ENCODE measurements at places on chromosomes 11 and 22.
A peak's percentile ranks its signal among the peaks of the same experiment; 100 is the strongest.

- DNase-seq = no peak
These were observed 8.5 kb upstream of the DENND5A start for GRCh38 chr11:9273376-9274336.

GRCh38 chr22:17952273-17952801 is 72.0 kb downstream of the MICAL3 start:
- no peak for DNase-seq

GRCh38 chr11:102810950-102811660 is 13.1 kb upstream of the MMP1 start:
- no peak for DNase-seq

- no peak for DNase-seq
These were observed 18.8 kb upstream of the AMOTL1 start for GRCh38 chr11:94749369-94749768.

GRCh38 chr22:25765016-25765367 is 23.0 kb downstream of the MYO18B start:
- no peak for DNase-seq

DNA sequence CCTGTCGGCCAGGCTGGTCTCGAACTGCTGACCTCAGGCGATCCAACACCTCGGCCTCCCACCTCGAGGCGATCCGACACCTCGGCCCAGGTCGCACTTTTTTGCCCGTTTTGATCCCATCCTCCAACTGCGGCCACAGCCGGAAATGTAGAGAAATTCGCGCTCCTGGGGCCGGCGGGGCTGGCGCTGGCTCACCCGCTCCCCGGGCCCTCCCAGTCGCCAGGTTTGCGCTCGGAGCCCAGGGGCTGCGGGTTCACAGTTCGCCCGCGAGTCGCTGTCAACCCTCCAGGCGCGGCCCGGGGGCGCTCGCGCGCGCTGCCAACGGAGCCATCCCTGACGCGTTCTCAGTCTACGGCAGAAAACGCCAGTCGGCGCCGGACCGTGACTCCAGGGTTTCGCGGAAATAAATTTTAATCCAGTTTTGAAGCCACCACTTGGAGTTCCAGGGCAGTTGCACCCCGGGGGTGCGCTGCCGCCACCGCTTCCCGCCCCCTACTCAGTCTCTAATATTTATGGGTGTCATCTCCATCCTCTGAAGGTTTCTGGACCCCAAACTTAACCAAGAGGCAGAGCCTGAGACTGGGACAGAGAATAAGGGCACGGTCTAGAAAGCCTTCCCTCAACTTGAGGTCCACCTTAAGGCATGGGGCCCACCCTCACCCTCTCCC is 1.5 kb upstream of the KLHDC7B start:
- peak; percentile 42 for DNase-seq

GRCh38 chr11:18936002-18936673 is 3.1 kb downstream of the MRGPRX1 start:
- no peak for DNase-seq

GRCh38 chr11:57144075-57144474 is 37.7 kb upstream of the LRRC55 start:
- DNase-seq = no peak

- no peak for DNase-seq
These were observed 56.4 kb downstream of the SGSM3 start for GRCh38 chr22:40426594-40427333.

DNA sequence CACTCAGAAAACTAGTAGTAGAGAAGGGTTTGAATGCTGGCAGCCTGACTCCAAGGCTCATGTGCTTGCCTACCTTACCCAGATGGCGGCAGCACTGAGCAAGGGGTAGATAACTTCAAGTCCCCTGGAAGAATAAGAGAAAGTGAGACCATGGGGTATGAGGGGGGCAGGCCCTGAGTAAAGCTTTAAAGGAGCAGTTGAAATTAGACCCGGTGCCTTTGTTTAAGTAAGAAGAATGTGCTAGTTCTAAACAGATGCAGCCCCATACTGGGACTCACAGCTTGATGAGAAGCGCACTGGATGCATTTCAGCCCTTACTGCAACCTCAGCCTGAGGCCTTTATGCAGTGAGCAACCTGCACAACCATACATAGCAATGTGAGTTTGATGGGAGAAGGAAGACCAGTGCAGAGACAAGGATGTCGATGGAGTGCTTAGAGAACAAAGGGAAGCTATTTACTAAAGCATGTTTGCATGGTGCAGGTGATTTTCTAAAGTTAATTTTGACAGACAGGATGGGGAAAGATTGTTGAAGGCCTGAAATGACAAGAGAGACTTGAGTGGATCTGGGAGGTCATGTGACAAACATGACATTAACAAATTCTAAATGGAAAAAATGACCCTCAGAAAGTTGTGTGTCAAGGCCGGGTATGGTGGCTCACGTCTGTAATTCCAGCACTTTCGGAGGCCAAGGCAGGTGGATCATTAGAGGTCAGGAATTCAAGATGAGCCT is 27.1 kb upstream of the TMA7B start:
- DNase-seq = no peak

DNA sequence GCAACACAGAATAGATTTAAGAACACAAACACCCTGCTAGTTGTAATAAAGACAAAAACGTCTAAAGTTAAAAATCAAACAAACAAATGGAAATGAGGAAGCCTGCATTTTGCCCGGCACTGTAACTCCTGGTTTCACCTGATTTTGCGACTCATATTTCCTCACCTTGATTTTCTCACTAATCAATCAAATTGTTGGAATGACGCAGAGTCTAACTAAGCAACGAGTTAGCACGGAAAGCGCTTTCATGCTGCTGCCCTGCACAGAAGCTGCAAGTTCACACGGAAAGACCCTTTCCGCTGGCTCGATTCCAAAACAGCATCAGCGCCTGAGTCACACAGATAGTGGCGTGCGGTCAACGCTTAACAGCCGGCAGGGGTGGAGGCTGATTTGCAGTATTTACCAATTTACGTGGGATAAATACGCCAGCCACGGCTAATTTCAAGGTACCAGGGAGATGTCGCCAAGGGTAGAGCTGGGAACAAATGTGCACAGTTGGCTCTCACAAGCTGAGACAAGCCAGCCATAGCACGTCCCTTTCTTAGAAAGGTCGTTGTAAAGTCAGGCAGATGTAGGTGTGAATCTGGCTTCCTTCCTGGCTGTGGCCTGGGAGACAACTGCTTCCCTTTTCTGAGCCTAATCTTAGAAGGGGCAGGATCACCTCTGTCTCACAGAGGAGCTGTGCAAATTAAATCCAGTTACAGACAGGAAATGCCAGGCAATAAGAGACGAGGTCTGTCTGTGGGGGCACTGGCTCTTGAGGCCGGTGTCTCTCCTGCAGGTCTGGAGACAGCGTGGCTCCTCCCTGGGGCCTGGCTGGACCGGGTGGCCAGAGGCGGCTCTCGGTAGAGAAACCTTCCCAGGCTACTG is 76.9 kb upstream of the TTLL12 start:
- peak; percentile 56 for DNase-seq

DNA sequence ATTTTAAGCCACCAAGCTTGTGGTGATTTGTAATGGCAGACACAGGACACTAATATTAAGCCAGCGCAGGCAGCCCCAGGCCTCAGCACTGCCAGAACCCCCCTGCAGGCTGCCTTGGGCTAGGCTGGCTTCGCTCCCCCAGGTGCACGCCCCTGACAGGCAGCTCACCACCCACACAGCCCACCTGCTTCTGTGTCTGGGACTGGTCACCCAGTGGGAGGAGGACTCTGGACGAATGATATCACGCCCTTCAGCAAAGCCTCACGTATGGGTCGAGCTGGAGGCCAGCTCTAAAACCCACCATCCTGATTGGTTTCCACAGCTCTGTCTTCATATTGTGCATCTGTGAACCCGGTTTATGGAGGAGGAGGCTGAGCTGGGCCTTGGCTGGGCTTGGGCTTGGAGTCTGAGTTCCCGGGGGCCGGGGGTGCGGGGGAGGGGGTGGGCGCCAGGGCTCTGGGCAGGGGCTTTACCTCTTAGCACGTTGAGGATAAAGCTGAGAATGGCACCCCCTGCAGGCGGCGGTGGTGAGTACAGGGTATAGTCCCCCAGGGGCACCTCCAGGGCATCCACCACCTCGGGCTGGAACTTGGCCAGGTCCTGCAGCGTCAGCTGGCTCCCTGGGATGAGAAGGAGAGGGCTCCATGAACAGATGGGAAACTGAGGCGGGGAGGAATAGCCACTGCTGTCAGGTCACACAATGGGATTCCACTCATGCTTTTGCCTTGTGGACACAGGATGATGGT is 13.8 kb downstream of the GGT5 start:
- DNase-seq = no peak

DNA sequence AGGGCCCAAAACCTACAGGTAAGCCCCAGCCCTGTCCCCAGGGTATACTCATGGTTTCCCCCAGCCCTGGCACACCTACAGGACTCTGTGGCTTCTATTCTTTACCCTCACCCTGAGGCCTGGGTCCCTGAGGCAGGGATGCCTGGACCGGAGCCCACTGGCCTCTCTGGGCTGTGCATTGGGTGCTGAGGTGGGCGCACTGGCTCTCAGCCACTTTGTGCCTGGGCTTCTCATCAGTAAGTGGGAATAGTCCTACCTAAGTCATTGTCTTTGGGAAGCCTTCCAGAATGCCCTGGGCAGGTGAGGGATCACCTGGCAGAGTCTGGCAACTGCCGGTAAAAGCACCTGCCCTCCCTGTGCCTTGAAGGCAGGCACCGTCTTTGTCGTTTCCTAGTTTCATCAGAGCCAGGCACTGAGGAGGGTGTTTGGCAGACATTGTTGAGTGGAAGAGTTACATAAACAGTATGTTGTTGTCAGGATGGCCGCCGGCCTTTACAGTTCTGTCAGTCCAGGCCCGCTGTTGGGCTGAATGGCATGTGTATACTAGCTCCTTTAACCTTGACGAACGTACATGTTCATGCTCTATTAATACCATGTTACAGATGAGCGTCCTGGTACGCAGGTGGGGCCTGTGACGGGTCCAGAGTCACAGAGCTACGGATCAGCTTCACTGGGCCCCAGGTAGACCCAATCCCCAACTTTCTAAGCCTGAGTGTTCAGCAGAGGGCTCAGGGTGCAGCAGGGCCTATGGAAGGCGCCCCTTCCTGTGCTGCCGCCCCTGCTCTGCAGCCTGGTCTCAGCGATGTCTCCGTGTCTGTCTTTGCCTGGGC is 23.0 kb downstream of the SHANK3 start:
- DNase-seq = no peak

DNA sequence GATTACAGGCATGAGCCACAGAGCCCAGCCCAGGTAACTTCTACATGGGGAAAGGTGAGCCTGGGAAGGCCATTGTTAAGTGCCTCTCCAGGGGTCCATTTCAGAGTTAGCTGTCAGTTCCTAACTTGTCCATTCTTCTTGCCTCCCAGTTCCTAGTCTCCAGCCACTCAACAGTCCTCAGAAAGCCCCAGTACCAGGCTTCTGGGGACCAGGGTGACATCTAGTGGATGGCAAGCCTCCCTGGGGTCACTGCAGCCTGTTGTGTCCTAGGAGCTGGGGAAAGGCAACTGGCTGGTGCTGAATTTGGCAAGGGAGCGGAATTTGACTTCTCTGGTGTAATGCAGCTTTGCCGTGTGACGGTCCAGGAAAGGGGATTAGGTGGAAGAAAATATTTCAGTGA is 2.1 kb downstream of the LGALS12 start:
- DNase-seq = no peak

GRCh38 chr11:30171661-30172060 is 59.2 kb upstream of the FSHB start:
- DNase-seq = no peak

DNA sequence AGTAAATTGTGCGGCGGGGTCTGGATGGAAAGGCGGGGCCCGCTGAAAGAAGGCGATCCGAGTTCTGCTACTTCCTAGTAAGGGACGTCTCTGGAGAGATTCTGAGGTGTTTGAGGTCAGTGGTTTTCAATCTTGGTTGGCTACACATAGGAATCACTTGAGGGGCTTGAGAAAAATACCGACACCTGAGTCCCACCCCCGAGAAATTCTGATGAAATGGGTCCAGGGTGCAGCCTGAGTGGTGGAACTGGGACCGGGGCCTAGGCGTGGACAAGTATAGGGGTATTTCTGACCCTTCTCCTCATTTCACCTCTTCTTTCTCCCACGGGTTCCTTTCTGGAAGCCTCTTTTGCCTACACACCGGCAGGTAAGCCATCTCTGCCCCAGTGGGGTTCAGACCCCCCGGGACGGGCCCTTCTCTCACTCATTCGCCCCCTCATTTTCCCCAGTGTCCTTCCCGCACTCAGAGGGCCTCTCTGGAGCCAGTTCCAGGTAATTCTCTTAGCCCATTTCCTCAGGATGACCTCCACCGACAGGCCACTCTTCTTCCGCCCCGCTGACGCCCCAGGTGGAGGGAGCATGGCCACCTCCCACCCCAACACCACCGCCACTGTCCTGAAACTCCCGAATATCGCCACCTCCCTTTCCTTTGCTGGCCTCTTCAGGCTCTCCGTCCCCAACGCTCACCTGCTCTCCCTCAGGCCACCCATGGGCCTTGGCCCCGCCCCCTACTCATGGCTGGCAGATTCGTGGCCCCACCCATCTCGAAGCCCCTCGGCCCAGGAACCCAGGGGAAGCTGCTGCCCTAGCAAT is 11.8 kb downstream of the ROBO3 start:
- no peak for DNase-seq

DNA sequence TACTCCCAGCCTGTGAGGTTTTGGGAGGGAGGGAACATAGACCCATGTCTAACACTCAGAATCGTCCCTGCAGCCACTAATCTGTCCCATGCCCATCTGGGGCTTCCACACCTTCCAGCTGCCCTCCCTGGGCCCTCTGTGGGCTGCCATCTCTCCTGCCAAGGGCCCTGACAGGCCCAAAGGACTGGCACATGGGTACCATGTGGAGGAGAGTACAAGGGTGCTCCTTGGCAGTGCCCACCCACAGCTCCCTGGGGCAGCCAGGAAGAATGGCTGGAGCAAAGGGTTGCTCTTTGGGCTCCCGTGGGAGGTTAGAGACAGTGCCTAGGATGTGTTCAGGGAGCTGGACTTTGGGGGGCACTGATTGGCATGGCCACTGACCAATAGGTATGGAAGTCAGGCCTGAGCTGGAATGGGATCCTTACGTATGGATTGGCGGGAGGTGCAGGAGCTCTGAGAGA is 56.8 kb downstream of the CD82 start:
- DNase-seq = no peak

DNA sequence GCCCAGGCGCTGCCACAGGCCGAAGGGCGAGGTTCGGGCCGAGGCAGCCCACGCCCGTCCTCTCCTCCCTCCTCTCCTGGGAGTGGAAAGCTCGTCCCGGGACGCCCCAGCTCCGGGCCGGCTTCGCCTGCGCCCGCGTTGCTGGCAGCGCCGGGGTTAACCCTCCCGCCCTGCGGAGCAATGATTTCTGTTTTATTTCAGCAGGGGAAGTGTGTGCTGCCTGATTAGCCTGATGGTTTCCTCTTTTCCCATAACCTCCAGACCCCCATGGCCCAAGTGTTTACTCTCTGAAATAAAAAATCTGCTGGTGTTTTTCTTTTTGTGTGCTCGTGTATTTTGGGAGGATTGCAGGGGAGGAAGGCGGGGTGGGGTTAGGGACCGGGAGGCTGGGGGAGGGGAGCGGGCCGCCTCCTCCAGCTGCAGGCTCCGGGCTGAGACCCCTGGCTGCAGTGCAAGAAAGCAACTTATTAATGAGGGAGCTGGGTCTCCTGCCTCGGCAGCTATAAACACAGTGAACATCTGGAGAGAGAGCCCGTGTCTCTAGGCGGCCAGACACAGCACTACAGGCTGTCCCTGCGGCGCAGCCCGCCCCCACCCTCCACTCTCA is 38.6 kb downstream of the ETS1 start:
- DNase-seq = peak; percentile 82

All from hindlimb muscle (tissue), 1 donor.